Ovary (tissue), 10 donors: ENCODE measurements at places on chromosomes 11 and 22. TPM values are rescaled to one million over a fixed set of nuclear protein-coding genes. Genes with fewer than 3 reads are reported as not detected.

GRCh38 chr22:30236875-30237274 lies 9.7 kb downstream of the LIF start:
- no peaks in the 10 kb centered on the region for H3K27me3 ChIP-seq
- H3K4me1 ChIP-seq: peaks cover 5% of the 10 kb centered on the region
- no peak for DNase-seq
- H3K4me3 ChIP-seq: no peak overlapping the region
- H3K27ac ChIP-seq: no peak overlapping the region

- peaks cover 1% of the 10 kb centered on the region for H3K4me1 ChIP-seq
- H3K36me3 ChIP-seq: no peaks in the 10 kb centered on the region
- H3K4me3 ChIP-seq: no peak overlapping the region
- H3K27me3 ChIP-seq: no peaks in the 10 kb centered on the region
Observed at GRCh38 chr11:108922241-108922640, 257.4 kb downstream of the DDX10 start.

GRCh38 chr11:69752890-69753289 lies 22.3 kb downstream of the FGF4 start:
- no peaks in the 10 kb centered on the region for H3K36me3 ChIP-seq
- no peak for DNase-seq
- no peak overlapping the region for H3K27ac ChIP-seq
- no peak overlapping the region for H3K4me3 ChIP-seq
- no peaks in the 10 kb centered on the region for H3K27me3 ChIP-seq
- H3K4me1 ChIP-seq: no peaks in the 10 kb centered on the region

DNA sequence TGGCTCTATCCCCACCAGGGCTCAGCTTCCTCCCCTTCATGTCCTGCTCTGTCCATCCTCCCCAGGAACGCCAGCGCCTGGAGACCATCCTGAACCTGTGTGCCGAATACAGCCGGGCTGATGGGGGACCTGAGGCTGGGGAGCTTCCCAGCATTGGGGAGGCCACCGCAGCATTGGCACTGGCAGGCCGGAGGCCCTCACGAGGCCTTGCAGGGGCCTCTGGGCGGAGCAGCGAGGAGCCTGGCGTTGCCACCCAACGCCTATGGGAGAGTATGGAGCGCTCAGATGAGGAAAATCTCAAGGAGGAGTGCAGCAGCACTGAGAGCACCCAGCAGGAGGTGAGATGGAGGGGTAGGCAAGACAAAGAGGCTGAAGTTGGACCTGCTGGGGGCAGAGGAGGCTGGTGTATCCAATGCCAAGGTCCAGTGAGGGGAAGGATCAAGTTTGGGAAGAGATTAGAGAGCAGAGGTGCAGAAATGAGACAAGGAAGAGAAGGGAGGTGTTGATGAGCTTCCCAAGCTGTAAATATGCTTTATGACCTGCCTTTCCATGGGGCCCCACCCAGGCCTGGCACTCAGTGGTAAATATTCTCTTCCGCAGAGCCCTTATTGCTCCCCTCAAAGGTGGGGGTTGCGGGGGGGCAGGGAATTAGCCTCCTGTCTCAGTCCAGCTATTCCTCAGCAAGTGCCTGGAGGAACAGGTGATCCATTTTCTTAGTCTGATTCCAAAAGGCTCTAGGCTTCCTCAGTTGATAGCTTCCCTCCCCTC lies 23.9 kb downstream of the PHLDB1 start:
- no peak for DNase-seq
- H3K27ac ChIP-seq: no peak overlapping the region
- H3K4me3 ChIP-seq: no peak overlapping the region
- peaks cover 6% of the 10 kb centered on the region for H3K4me1 ChIP-seq
- H3K36me3 ChIP-seq: no peaks in the 10 kb centered on the region

GRCh38 chr22:47014636-47015345 lies 252.3 kb downstream of the TBC1D22A start:
- no peaks in the 10 kb centered on the region for H3K27me3 ChIP-seq
- no peaks in the 10 kb centered on the region for H3K36me3 ChIP-seq
- no peak overlapping the region for H3K4me3 ChIP-seq
- no peak overlapping the region for H3K27ac ChIP-seq

- DNase-seq: no peak
Observed at GRCh38 chr11:130170345-130170744, 10.8 kb downstream of the ST14 start.

DNA sequence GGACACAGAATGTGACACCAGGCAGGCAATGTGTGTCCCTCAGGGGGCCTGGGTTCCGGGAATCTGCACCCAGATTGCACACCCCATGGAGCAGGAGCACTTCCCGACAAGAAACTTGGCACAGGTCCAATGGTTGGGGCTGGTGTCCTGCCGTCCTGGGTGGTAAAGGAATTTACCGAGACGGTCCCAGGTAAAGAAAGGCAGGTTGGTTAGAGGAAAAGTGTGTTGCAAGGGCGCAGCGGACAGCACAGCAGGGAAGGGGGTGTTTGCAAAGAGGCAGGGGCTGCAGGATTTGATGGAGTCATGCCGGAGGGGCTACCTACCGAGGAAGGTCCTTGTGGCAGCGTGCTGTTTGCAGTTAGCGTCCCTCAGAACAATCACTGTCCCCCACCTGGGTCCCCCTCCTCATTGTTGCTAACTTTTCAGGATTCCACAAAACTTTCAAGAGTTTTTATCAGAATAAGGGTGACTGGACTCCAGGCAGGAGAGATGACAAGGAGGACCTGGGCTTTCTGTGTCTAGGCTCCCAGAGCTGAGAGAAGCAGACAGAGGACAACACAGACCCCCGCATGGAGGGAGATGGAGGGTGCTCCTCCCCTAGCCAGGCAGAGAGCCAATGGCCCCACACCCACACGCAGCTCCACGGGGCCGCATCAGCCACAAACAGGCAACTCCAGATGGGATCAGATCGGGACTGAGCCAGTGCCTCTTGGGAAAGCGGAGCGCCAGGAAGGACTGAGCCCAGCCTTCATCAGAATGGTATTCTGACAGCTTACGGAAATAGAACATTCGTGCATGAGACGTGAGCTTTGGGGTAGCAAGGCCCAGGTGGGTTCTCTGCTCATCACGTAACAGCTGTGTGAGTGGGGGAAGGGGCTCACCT lies 1423.9 kb downstream of the BRD1 start:
- no peak overlapping the region for H3K27ac ChIP-seq
- no peak overlapping the region for H3K4me3 ChIP-seq
- H3K27me3 ChIP-seq: no peaks in the 10 kb centered on the region
- no peaks in the 10 kb centered on the region for H3K36me3 ChIP-seq
- H3K4me1 ChIP-seq: no peaks in the 10 kb centered on the region
- DNase-seq: no peak

Gene SPI1
- 5.7 TPM for total RNA-seq

Gene ZDHHC8
- 72.6 TPM for total RNA-seq
